Kidney epithelial cell (primary cell): ENCODE measurements at places on chromosomes 2 and 18. TPM values are rescaled to one million over a fixed set of nuclear protein-coding genes. Genes with fewer than 3 reads are reported as not detected.

The SCYGR4 gene
- total RNA-seq = not detected in 2 replicates

The SPHKAP gene
- total RNA-seq = 0.17 TPM in 1 of 2 replicates, not detected in the other

The PCARE gene
- not detected in 2 replicates for total RNA-seq

The TRAPPC8 gene
- total RNA-seq = 28.7 and 29.4 TPM in 2 replicates

The ASIC4 gene
- total RNA-seq = not detected in 2 replicates

The AGXT gene
- 0.25 TPM in 1 of 2 replicates, not detected in the other for total RNA-seq

The SLC5A7 gene
- not detected in 2 replicates for total RNA-seq

The HSBP1L1 gene
- 26.4 and 29.3 TPM in 2 replicates for total RNA-seq

GRCh38 chr18:77084688-77085035 is 47.9 kb downstream of the MBP start:
- DNase-seq = no peak

- no peak for DNase-seq
Measured at GRCh38 chr2:143787674-143788073, 658.5 kb downstream of the ARHGAP15 start.

DNA sequence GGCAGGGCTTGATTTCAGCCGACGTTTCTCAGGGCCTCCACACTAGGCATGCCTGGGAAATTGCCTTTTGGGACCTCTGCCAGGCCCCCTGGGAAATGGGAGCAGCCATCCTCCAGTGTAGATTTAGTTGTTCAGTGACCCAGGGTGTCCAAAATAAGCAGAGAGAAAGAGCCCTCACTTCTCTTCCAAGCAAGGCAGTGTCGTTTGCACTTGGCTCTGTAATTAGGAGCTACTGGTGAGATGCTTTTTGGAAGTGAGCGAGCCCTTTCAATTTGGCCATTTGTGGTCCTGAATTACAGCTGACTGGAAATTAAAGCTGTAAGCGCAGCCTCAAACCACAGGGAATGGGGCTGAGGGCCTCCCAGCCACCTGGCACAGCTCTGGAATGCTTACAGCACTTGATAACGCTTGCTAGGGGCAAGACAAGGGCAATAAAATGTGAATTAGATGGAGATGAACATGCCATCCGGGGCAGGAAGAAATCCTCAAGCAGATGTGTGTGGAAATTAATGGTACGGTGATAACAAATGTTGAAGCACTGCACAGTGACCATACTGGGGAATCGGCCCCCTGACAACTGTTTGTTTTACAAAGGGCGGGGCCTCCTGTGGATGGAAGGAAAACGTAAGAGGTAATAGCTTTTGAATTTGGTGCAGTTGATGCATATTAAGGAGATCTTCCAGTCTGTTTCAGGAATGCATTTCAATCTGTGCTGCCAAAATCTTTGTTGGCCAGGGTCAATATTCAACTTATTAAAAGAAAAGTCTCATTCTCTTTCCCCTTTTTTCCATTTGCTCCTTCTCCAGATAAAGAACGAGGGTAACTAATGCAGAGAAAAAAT is 173.1 kb downstream of the UXS1 start:
- DNase-seq = no peak

GRCh38 chr2:86072271-86072858 is 33.3 kb downstream of the POLR1A start:
- no peak for DNase-seq

- no peak for DNase-seq
Measured at GRCh38 chr2:19676770-19677169, 225.0 kb downstream of the TTC32 start.

DNA sequence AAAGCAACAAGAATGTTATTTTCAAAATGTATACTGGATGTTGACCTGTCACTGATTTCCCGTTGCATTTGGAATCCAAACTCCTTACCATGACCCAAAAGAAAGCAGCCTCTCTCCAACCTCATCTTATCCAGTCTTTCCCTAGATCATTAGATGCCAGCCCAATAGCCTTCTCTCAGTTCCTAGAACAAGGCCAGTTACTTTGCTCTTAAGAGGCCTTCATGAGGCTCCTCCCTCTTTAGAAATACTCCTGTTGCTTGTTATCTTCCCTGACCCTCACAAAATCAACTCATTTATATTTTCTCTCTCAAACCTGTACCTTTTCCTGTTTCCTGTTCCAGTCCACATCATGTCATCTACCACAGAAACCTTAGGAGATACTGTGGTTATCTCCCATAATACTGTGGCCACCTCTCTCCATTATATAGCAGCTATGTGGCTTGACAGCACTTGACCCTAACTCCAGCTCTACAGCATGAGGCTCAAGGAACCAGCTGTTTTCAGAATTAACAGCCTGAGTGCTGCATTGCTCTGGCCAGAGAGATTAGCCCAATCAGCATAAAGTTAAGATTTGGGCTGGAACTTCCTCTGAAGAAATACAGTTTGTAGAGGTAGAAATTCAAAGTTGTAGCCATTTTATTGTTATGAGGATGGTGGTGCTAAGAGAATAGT is 22.8 kb downstream of the SRBD1 start:
- DNase-seq = no peak

DNA sequence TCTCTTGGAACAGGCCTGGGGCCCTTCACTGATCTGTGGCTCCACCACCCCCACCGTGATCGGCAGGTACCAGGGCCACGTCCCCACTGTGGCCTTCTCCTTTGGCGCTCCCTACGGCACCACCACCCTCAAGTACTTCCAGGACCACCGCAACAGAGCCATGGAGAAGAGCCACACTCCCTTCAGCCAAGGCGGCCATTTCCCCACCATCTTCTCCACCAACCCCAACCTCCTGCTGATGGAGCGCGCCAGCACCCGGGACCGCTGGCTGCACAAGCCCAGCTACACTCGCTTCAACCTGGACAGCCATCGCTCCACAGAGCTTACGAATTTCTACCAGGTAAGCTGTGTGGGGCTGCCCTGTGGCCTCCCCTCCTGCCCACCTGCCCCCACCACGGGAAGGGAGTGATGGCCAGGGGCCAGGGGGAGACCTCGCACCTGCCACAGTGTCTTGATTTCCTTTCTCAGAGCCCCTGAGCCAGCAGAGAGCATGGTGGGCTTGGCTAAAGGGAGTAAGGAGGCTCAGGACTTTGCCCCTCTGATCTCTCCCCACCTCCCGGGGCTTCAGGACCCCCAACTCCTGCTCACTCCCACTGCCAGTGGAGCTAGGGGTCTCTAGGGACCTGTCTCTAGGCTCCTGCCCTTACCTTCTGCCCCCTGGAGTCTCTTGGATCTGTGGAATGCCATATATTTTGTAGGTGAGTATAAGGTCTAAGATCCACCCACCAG is 65.2 kb downstream of the CIB4 start:
- DNase-seq = no peak

DNA sequence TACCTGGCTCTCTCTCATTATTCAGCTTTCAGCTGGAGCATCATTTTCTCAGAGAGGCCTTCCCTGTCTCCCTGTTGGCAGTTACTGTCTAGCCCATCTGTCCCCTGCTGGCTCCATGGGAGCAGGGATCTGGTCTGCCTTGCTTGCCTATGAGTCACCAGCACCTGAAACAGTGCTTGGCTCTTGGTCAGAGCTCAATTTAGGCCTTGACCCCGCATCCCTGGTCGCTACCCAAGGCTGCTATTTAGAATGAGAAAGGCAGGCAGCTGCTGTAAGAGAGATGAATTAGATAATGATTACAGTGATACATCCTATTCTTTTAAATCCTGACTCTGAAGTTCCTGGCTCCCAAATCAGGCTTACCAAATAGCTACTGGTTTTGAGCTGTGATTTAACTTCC is 32.9 kb downstream of the KCNE4 start:
- DNase-seq = no peak

- no peak for DNase-seq
Measured at GRCh38 chr2:131394147-131394931, 30.4 kb upstream of the RAB6D start.

DNA sequence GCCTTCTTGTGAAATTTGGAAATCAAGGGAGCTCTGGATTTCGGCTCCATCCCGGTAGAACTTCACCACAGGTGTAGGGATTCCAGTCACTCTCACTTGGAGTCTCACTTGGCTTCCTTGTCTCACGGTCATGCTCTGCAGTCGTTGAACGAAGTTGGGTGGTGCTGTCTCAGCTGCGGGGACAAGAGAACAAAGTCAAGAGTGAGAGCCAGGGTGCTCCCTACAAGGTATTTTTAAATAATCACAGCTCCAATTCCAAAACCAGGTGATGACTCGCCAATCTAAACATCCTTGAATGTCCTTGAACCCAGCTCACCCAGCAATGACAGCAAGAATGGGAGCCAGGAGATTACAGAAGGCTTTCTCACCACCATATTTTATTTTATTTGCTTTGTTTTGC is 6.7 kb downstream of the TTN start:
- no peak for DNase-seq

GRCh38 chr2:60556175-60556574 is 2.7 kb upstream of the BCL11A start:
- DNase-seq = no peak

DNA sequence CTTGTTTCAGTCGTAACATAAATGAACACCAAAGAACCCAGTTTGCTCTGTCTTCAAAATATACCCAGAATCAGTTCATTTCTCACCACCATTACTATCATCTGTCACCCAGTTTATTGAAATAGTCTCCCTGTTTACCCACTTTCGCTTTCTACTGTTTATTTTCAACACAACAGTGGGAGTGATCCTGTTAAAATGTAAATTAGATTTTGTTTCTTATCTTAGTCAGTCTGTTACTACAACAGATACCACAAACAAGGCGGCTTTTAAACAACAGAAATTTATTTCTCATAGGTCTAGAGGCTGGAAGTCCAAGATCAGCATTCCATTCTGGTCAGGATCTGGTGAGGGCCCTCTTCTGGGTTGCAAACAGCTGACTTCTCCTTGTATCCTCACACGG is 74.8 kb downstream of the ARHGAP15 start:
- no peak for DNase-seq

DNA sequence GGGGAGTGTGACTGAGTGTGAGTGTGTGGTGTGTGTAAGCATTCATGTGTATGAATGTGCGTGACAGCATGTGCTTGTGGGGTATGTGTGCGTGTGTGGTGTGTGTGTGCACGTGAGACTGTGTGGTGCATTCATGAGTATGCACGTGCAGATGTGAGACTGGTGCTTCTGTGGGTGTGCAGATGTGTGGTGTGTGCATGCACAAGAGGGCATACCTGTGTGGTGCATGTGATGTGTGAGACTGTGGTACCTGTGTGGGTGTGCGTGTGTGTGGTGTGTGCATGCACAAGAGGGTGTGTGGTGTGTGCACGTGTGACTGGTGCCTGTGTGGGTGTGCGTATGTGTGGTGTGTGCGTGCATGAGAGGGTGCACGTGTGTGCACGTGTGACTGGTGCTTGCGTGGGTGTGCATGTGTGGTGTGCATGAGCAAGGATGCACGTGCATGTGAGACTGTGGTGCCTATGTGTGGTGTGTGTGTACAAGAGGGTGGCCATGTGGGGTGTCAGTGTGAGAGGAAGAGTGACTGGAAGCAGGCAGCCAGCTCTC is 213.3 kb downstream of the TWIST2 start:
- DNase-seq = no peak

- peak; percentile 82 for DNase-seq
Measured at GRCh38 chr2:202780514-202781021, 91.0 kb downstream of the ICA1L start.

DNA sequence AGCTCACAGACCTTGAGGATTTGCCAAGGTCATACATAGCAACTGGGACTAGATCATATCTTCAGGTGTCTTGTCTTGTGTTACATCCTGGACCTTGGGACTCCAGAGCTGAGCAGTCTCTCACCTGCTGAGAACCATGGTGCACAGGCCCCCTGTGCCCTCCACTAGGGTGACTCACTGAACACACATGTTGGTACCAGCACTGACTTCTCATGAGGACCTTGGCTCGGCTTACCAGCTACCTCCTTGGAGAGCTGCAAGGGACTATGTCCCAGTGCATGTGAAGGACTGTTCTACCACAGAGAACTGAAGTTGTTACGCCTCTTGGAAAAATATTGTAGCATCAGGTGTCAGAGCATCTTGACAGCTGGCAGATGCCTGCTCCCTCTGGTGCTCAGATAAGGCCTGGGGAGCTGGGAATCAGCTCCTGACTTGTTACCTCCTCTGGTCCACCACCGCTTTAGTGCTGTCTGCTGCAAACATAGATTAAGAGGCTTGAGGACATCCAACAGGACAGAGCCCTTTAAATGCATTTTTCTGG is 72.1 kb downstream of the WDSUB1 start:
- DNase-seq = no peak

DNA sequence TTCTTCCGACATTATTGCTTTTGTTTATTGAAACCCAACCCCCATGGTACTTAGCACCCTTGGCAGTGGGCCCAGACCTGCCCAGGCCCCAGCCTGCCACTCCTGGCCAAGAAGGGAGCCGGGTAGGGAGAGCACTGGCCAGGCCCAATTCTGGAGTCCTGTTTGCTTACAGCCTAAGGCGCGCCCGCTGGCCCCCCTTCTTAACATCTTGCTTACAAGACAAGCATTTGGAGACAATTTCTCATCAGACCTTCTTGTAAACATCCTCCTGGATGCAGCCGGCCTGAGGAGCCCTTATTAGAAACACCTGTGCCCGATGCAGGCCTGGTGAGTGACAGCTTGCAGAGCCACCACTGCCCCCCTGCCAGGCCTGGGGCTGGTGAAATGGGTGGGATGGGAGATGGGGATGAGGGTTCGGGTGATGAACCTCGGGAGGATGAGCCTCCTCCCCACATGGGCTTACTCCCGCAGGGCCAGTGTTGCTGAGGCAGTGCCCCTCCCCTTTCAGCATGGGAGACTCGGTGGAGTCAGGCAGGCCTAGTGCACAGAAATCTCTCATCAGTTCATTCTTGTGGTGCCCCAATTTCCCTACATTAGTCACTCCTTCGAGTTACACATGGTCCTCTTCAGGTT is 217.5 kb downstream of the CYP26B1 start:
- no peak for DNase-seq

- peak; percentile 18 for DNase-seq
Measured at GRCh38 chr18:903701-904100, 970 bp upstream of the ADCYAP1 start.

GRCh38 chr2:215918901-215919599 is 94.3 kb downstream of the MREG start:
- no peak for DNase-seq
